Dermis blood vessel endothelial cell (primary cell): ENCODE measurements at places on chromosomes 2 and 18. TPM values are rescaled to one million over a fixed set of nuclear protein-coding genes. Genes with fewer than 3 reads are reported as not detected.

The HOXD4 gene
- total RNA-seq = 6.1 and 8.8 TPM in 2 replicates

The FOXD4L1 gene
- 0.05 and 0.17 TPM in 2 replicates for total RNA-seq

The ASPRV1 gene
- total RNA-seq = 0.14 and 0.34 TPM in 2 replicates

The CPLX4 gene
- total RNA-seq = not detected in 2 replicates

The CD207 gene
- not detected in 2 replicates for total RNA-seq

The NMS gene
- total RNA-seq = not detected in 2 replicates

The SLC39A6 gene
- total RNA-seq = 18.2 and 18.5 TPM in 2 replicates

The ERFE gene
- total RNA-seq = 0.34 and 0.47 TPM in 2 replicates

The IL1F10 gene
- total RNA-seq = not detected in 2 replicates

The ZAP70 gene
- total RNA-seq = 0.09 TPM in 1 of 2 replicates, not detected in the other

The PPP1R1C gene
- total RNA-seq = 0.28 and 0.51 TPM in 2 replicates

The LDLRAD4 gene
- 15.9 and 20.1 TPM in 2 replicates for total RNA-seq
